ENCODE measurements at places on chromosomes 4 and X.

- no peak for DNase-seq
Observed at GRCh38 chr4:69156913-69157312, 57.6 kb downstream of the UGT2B11 start.

GRCh38 chrX:22366166-22366702 lies 93.5 kb downstream of the CBLL2 start:
- no peak for DNase-seq

- DNase-seq = peak; percentile 3
Observed at GRCh38 chrX:142060191-142060590, 144.9 kb downstream of the MAGEC2 start.

GRCh38 chrX:32744921-32745320 lies 466.4 kb downstream of the DMD start:
- no peak for DNase-seq

- no peak for DNase-seq
Observed at GRCh38 chrX:101348452-101349192, at the start of gene TIMM8A. Gene TIMM8A, minus strand, starts transcription at chrX:101348742. Its CDS starts 78 bp downstream, at chrX:101348664.

GRCh38 chr4:69122476-69122875 lies 26.2 kb downstream of the UGT2B7 start:
- no peak for DNase-seq

- DNase-seq = no peak
Observed at GRCh38 chr4:128812442-128813235, 3.1 kb downstream of the JADE1 start.

- no peak for DNase-seq
Observed at GRCh38 chr4:95114521-95114920, 356.8 kb downstream of the BMPR1B start.

DNA sequence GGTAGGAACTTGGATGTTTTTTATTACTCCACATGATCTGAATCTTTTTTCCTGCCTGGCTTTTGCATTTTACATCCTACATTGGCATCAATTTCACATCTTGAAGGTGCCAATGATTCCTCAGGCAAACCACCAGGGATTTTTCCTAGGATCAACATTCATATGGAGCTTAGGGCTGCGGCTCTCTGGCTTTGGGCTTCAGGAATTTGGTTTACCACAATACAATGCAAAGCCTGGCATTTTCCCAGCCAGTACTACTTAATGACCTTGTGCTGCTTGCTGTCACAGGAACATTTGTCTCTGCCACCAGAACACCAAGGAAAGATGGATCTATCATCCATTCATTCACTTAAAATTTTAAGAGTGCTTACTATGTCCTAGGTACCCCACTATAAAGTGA lies 180.7 kb downstream of the PDGFC start:
- no peak for DNase-seq

- DNase-seq = no peak
Observed at GRCh38 chr4:124711471-124712371, 811 bp downstream of the ANKRD50 start.

DNA sequence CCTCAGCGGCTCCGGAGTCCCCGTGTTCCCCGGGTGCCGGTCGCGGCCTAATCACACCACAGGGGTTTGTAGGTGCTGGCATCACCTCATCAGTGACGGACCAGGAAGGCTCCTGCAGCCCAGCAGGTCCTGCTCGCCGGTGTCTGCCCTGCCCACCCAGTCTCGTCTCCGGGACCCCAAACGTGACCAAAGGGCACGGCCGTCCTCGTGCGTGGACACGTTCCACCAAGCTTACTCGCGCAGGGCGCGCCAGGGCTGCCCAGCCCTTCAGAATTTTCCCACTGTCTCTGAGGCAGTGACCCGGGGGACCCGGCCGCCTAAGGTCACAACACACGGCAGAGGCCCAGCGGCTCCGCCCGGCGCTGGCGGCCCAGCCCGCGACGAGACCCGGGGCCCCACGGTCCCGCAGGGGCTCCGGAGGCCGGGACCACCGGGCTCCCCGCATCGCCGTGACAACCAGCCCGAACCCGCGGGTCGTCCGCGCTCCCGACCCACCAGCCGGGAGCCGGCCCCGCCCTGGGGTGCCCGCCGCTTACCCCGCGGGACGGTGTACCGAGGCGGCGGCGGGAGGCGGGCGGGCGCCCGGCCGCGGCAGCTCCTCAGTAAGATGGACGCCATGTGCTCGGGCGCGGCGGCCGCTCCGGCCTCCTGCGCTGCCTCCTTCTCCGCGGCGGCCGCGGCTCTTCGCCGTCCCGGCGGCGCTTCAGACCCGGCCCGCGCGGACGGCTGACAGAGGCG lies 454 bp downstream of the LETM1 start:
- DNase-seq = no peak

DNA sequence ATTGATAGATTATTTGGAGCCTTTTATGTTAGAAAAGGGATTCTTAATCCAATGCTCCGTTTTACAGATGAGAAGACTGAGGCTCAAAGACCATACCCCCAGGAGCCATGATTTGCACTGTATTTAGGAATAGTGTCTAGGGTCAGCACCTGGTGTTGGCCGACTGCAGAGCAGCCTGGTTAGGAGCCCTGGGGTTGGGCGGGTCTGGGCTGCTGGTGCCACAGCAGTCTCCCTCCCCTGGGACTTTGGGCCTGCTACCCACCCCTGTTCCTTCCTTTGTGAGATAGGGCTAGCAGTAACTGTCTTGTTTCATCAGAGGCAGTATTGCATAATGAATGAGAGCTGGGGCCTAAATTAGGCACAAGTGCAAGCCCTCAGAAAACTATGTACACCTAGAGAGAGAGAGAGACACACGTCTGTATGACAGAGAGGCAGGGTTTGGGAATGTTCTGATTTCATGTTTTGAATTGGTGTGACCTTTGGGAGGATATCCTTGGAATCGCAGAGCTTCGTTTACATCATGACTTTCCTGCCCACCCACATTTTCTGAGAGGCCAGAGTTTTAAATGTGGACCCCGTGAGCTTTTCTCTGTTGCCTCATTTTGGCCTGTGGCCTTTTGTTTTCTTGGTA lies 111.7 kb downstream of the PTTG2 start:
- DNase-seq = no peak

DNA sequence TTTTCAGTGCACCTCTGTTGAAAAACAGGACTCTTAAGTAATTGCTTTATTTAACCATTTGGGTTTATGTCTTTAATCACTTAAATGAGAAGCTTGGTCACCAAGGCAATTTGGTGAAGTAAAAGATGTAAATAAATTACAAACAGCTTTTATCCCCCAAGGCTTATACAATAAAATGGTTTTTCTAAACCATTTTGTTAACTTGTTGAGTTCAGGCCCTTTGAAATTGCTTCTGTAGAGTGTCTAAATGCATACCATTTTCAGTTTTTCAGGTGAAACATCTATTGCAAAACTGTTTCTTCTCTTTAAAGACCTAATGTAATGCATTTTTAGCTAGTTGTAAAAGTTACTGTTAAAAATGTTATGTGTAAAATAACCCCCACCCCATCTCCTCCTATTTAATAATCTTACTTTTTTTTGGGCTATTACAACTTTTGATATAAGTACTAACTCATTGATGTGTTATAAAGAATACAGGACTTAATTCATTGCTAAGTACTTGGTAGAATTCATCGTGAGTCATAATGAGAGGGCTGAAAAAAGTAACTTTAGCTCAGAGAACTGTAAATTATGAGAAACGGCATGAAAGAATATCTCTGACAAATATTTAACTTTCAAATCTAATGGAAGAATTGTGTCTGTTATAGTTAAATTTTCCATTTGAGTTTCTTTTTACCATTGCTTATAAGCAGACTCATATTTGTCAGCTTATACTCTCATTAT lies 4.5 kb downstream of the RAPGEF2 start:
- DNase-seq = no peak

DNA sequence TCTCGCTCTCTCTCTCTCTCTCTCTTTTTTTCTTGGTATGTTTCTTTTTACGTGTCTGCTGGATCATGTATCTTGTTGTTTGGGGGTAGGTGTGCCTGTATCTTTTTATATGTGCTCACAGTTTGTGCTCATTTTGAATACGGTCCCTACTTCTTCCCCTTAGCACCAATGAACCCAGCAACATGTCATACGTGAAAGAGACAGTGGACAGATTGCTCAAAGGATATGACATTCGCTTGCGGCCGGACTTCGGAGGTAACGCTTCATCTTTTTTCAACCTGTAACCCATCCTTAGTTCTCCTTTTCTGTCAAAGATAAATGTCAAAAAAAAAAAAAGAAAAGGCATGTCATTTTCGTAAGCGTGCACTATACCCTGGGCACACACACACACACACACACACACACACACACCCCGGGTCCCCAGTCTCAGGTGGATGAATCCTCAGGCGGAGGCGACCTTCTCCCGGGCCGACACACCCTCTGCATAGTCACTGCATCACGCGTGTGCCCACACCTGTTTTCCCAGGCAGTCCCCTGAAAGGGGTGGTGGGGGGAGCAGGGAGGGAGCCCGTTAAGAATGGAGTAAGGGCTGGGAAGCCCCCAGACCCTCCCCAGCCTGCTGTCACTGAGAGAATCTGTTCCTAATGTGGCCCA lies 511 bp downstream of the GABRB1 start:
- DNase-seq = no peak

DNA sequence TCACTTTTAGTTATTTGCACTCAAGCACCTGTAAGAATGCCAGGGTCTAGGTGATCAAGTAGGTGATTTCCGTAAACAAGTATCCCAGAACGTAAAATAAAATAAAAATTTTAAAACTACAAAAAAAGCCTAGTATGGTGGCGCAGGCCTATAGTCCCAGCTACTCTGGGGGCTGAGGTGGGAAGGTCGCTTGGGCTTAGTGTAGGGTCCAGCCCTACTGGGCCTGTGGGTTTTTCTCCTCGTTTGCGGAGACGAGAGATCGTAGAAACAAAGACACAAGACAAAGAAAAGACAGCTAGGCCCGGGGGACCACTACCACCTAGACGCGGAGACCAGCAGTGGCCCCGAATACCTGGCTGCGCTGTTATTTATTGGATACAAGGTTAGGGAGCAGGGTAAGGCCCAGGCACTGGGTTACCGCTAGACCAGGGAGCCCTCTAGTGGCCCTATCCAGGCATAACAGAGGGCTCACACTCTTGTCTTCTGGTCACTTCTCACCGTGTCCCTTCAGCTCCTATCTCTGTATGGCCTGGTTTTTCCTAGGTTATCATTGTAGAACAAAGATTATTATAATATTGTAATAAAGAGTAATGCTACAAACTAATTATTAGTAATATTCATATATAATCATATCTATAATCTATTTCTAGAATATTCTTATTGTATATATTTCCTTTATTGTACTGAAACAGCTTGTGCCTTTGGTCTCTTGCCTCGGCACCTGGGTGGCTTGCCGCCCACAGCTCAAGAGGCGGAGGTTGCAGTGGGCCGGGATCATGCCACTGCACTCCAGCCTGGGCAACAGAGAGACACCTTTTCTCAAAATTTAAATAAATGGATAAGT lies 38.4 kb downstream of the SAGE1 start:
- no peak for DNase-seq

DNA sequence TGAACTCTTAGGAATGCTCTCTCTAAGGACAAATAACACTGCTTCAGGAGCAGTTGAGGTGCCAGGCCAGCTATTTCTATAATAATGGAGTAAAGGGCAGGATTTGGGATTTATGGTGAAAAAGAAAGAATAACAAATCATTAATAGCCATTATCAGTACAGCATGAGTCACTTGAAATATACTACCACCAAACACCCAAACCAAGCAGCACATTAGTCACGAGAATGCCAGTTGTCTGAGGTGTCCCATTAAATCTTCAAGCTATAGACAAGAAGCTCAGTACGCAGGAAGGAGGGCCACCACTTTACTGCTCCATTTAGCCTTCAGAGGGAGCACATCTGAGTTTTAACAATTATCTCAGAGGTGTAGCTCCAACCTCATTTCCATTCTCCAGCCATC lies 106.8 kb upstream of the MAGEA10 start:
- DNase-seq = no peak

GRCh38 chr4:99462875-99463464 lies 27.8 kb upstream of the ADH7 start:
- no peak for DNase-seq

- no peak for DNase-seq
Observed at GRCh38 chr4:167616476-167616875, 382.2 kb upstream of the SPOCK3 start.

- no peak for DNase-seq
Observed at GRCh38 chrX:106450405-106450804, 161.4 kb upstream of the RADX start.

DNA sequence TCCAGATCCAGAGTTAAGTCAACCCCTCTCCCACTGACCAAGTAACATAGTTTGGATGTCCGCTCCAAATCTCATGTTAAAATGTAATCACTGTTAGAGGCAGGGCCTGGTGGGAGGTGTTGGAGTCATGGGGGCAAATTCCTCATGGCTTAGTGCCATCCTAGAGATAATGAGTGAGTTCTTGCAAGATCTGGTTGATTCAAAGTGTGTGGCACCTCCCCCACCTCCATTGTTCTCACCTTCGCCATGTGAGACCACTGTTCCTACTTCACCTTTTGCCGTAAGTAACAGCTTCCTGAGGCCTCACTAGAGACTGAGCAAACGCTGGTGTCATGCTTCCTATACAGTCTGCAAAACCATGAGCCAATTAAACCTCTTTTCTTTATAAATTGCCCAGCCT lies 548.8 kb downstream of the INPP4B start:
- no peak for DNase-seq

GRCh38 chr4:15888515-15888914 lies 50.0 kb downstream of the FGFBP1 start:
- no peak for DNase-seq

DNA sequence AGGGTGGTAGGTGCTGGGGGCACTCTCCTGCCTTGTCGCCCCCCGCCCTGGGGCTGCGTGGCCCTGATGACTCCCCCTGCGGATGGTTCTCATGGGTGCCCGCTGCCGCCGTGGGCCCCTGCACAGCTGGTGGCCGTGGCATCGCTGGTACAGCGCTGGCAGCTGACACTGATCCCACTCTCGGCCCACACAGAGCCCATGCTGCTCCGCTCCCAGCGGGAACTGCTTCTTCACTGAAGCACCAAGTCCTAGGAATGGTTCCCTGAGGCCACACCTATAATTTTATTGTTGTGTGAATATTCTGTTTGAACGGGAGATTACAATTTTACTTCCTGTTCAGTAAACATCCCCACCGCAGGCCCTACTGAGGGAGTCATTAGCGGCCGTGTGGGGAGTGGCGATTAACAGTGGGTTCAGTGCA lies 138.6 kb upstream of the NKX1-1 start:
- DNase-seq = no peak

All from GM04503 (cell line).